Muscle of arm (tissue), 14 donors: ENCODE measurements at places on chromosomes 1 and 21.

DNA sequence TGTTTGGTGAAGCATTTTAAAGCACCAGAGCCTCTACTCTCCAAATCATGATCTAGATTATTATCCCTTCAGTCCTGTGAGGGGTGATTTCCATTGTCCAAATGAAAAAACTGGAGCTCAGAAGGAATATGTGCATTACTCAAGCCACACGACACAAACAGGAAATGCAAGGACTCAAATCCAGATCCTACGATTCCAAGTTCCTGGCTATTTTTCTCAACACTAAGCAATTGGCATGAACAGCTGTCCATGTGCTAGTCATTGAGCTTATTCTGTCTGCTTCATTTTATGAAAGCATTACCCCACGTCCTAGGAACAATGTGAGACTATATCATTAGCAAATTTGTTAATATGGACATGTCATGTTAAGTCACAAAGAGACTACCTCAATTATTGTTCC is 273.1 kb upstream of the LYPLAL1 start:
- DNase-seq: no peak

GRCh38 chr1:30445449-30445848 is 277.9 kb downstream of the MATN1 start:
- DNase-seq: no peak

GRCh38 chr1:48757363-48757762 is 19.3 kb downstream of the BEND5 start:
- DNase-seq: no peak

- no peak for DNase-seq
Measured at GRCh38 chr1:1262758-1263157, 10.9 kb downstream of the UBE2J2 start.

DNA sequence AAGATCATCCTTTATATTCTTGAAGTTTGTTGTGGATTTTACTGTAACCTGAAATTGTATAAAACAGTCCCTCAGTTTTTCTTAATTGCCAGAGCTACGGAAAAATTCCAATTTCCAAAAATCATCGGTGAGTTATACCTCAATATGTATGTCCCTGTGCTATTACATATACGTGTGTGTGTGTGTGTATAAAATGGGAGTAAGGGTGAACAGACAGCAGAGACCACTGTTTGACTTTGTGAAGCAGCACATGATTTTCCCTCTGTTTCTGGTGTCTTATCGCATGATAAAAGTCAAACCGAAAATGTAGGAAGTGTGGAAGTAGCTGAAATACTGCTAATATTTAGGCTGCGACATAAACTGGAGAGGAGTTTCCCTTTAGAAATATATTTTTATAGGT is 1.2 kb downstream of the OR2T1 start:
- DNase-seq: peak; percentile 11

DNA sequence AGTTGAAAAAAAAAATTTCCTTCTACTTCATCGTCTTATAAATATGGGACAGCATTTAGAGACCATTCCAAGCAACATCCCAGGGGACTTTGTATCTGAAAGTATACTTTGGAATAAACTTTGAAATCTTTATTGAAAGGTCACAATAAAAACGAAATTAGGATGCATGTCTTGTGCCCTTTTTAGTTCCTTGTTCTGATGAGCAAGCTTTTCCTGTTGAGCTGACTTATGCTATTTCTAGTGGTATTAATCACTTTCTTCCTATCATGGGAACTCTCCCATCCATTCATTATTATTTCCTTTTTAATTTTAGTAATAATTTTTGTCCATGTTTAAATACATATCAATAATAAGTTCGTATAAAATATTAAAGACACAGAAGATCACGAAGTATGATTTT is 4.0 kb upstream of the GBP2 start:
- no peak for DNase-seq

GRCh38 chr1:198486903-198487302 is 53.6 kb downstream of the ATP6V1G3 start:
- no peak for DNase-seq
